Activated naive CD4-positive, alpha-beta T cell treated with anti-CD3 and anti-CD28 coated beads, Interleukin-2, amount 10 ng/mL, durations not matched to agents 7 days and 5 days (primary cell): ENCODE measurements at places on chromosomes 7 and 10.

DNA sequence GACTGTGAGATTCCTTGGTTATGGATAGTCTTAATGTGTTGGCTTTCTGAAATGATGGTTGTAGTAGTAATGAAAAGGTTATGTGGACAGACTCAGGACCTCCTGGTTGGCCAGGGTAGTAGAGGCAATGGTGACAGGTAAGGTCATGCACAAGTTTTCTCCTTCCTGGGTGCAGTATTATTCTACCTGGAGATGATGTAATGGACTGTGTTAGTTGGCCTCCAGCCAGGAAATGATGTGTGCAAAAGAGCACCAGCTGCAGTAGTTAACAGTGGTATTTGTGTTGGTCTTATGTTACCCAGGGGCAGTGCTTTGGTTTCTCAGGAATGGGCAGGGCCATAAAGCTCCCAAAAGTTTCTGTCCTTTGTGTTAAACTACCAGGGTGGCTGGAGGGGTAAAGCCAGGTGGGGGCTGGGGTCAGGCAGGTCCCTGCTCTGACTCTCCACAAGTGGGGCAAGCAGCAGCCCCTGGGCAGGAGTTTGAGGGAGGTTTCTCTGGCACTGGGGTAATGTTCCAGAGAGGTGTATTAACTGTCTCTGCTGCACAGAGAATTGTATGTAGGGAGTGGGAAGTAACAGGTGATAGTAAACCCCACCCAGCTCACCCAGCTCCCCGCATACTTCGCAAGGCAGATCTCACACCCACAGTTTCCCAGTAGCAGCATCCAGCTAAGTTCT, 36.3 kb downstream of the GPR22 start:
- peak; percentile 21 for DNase-seq

DNA sequence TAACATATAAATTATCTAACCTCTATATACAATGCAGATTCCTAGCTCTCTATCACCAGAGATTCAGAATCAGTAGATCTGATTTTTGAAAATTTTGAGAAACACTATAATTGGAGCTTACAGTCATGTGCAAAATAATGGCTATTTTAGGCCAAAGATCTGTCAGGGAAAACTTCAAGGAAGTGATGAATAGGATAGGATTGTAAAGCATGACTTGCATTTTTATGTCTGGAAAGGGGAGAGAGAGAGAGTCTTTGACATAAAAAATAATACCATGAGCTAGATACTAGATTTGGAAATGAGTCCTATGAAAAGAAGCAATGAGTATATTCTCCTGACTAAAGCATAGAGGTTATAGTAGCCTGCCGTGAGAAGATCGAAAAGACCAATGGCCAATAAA, 181.1 kb downstream of the SDHAF3 start:
- no peak for DNase-seq

GRCh38 chr7:25831062-25831691, 320.8 kb upstream of the NFE2L3 start:
- DNase-seq: no peak

DNA sequence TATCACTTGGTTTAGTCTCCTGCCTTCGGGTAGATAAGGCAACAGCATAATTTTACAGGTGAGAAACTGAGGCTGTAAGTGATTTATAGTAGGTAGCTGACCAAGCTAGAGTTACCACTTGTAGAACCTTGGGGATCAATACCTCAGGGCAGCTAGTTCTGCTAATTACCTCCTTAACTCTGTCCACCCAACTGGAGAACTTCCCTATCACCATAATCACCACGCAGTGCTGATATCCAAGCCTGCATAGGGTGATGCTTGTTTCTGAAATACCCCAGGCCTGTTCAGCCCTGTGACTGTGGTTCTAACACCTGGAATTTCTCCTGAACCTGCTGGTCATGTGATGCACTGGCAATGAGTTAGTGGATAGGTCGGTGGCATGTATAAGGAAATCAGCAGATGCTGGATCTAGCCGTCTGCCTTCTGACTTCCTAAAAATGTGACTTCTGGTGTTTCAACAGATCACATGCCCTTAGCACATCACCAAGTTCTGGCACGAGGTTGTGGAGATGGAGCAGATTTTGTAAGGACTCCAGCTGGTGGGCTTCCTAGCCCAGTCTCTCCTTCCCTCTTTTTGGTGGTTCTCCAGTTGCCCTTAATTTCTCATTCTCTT, 15.3 kb downstream of the PLAU start:
- DNase-seq: no peak

DNA sequence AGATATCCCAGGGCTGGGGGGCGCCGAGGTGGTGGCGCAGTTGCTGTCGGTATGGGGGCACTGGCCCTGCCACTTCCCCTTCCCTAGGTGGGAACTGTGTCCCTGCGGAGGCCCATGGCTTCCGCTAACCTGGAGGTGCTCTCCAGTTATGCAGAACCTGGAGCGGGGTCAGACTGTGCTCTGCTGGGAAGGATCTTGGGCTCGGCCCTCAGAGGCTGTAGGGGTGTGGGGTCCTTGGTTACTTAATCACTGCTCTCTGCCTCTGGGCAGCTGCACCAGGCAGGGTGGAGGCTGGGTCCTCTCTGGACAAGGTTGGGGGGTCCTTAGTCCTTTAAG, 2.4 kb downstream of the BRI3 start:
- no peak for DNase-seq

DNA sequence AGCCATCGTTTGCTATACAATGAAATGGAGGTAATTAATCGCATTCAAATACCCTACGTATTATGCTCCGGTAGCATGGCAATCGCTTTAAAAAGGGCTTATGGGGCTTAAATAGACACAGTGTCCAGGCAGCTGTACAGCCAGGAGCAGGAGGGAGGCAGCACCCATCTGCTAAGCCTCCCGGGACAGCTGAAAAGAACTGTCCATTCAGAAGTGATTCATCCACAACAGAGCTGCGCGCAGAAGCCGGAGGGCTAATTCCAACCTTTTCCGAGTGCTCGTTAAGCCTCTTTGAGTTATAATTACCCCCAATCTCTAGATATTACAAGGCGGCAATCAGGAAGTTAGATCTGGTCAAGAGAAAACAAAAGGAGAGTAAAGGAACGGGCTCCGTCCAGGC, 58.3 kb downstream of the DPYSL4 start:
- DNase-seq: no peak

DNA sequence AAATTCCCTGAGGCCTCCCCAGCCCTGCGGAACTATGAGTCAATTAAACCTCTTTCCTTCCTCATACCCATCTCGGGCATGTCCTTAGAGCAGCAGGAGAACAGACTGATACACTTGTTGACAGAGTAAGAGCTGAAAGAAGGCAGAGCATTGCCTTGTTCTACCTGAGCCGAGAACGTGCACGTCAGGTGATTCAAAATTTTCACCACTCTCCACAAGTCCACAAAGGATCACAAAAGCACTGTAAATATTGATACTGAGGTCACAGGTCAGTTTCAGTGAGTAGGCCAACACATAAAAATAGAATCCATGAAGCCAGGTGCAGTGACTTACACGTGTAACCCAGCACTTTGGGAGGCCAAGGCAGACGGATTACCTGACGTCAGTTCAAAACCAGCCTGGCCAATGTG, 27.8 kb downstream of the DCLRE1C start:
- DNase-seq: no peak

- DNase-seq: no peak
These were observed 89.5 kb downstream of the ANK3 start for GRCh38 chr10:60299961-60300883.

- DNase-seq: no peak
These were observed 128.7 kb downstream of the ETV1 start for GRCh38 chr7:13860734-13861133.

GRCh38 chr7:89064831-89065230, 269.3 kb upstream of the TEX47 start:
- DNase-seq: no peak

GRCh38 chr7:106312099-106312871, 27.5 kb upstream of the NAMPT start:
- no peak for DNase-seq

- no peak for DNase-seq
These were observed 152.0 kb downstream of the CCDC3 start for GRCh38 chr10:12849319-12850181.

DNA sequence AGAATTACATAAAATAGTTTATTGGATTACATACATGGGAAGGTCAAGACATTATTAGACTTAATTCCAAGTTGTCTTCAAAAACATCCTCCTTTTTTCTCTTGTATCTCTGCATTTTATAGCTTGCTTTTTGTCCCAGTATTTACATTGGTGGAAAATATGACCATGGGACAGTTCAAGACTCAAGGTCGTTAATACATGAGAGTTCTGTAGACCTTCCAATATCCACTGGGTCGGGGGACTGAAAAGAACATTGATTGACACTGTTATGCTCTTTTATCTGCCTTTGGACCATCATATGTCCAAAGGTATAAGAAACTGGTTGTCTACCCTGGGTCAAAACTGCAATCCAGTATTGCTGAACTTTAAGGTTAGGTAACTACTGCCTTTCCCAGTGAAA, 36.7 kb downstream of the AKR1C4 start:
- no peak for DNase-seq
